Activated T-helper 1 cell treated with Interleukin-2 at 50 U/mL for 16 hours (primary cell): ENCODE measurements at places on chromosomes 16 and 17.

DNA sequence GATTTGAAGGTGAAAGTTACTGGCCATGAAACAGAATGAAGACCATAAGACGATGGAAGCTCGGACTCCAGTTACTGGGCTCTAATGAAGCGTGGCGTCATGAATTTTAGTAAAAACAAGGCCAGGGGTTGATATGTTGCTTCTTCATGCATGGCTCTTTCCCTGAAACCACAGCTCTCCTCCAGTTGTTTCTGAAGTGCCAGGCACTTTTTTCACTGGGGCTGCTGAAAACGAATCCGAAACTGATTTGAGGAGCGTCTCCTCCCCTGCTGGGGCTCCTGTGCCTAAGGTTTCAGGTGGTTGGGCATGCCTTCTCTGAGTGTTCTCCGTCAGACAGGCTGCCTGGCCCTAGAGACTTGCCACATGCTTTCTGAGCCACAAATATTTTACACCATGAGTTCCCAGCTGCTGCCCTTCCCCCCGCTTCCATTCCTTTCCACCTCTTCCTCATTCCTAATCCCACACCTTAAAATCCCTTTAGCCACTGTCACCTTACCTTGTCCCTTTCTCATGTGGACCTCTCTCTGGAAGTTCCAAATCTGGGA is 3.7 kb upstream of the MYL4 start:
- DNase-seq, result peak; percentile 54

GRCh38 chr17:82528484-82529265 is 9.1 kb downstream of the FOXK2 start:
- no peak for DNase-seq

- no peak for DNase-seq
Observed at GRCh38 chr17:65401561-65401960, 159.9 kb downstream of the AXIN2 start.

- no peak for DNase-seq
Observed at GRCh38 chr16:12350945-12351344, 374.4 kb downstream of the SNX29 start.

GRCh38 chr16:77856438-77857160 is 68.2 kb downstream of the VAT1L start:
- no peak for DNase-seq
